RCC 7860 (cell line): ENCODE measurements at places on chromosomes 6 and 20.

DNA sequence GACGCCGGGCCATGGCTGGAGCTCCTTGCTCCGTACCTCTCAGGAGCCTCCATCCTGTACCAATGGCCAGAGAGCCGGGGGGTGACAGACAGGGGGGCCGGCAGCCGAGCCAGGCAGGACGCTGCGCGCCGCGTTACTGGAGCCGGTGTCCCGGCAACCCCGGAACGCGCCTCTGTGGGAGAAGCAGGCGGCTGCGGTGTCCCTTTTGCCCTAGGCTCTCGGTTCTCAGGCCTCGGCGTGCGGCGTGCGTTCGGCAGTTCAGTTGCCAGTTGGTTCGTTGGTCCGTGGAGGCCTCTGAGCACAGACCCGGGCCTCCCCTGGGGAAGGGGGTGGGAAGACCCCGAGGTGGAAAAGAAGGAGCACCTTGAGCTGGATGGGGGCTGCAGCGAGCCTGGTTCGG lies at the start of gene SPATS1:
Gene SPATS1 (plus strand): TSS at position 162 of the 400 bp plus-strand sequence. CDS start 446 bp downstream, outside the sequence.
- DNase-seq = no peak

DNA sequence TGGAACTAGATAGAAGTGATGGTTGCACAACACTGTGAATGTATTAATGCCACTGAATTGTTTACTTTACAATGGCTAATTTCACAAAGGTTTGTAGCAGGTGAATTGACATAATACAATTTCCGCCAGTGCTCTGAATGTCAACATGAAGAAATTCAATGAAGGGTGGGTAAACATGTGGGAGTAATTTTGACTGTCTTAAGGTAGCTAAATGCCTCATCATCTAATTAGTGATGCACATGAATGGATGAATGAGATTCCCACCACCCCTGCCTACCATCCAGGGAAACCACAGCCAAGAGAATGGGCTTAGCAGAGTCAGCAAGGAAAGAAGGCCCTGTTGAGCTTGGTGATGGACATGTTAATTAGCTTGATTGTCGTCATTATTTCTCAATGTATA lies 275.3 kb downstream of the ALDH8A1 start:
- DNase-seq = no peak

GRCh38 chr6:43702171-43702533 lies 14.6 kb upstream of the MRPS18A start:
- no peak for DNase-seq

DNA sequence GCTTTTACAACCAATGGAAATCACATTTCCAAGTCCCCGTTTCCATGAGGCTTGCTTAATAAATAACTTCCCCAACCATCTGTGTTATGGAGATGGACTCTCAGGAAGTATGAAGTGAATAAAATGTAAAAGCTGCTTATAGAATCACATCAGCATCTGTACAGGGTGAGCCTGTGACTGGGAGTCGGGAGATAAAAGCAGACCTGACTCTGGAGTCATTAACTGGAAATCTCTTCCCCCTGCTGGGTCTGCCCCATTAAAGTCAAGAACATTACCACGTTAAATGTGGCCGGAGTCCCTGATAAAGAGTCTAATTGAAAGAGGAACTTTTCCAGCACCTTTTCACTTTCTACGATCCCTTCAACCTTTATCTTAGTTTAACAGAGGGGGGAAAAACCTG lies 368.5 kb downstream of the DOK5 start:
- no peak for DNase-seq

DNA sequence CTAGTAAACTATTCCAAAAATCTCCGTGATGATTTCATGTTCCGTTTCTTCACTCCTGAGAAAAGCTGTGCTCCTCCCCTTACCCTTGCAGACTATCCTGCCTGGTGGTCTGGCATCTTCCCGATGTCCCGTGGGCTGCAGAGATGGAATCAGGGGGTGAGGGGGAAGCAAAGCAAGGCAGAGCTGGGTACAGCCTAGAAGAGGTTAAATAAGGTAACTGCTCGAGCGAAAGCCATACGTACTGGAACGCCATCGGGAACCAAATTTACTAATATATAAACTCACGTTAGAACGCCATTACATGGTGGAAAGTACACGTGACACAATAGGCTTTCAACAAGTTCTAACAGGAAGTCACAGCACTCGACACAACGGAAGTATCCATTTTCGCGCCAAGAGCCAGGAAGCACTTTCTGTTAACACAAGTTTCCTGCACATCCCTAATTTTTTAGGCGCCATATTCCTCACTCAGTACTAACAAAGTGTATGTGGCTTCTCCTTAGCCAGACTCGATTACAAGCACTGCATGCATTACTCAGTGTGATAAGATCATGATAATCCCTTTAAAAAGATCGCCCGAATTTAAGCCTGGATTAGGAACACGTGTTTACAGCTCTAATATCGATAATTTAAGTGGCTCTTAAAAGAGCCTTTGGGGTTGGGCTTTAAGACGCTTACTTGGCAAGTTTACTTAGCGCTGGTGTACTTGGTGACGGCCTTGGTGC lies 101.6 kb upstream of the PRSS16 start:
- peak; percentile 77 for DNase-seq

DNA sequence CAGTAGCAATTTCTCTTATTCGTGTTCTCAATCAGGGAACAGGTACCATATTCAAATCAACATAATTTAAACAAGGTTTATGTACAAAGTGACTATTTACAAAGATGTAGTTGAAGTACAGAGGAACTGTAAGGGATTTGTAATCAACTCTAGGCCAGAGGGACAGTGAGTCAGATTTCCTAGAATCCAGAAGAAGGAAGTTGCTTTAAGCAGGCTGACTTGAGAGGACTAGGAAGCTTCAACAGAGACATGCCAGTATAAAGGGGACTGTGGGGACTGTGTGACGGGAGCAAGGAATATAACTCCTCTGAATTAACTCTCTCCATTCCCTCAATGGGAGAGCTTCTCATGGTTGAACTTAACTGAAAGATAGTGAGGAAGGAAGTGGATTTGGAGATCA lies 427.4 kb upstream of the JAG1 start:
- DNase-seq = no peak

GRCh38 chr6:11370191-11371018 lies 137.9 kb upstream of the NEDD9 start:
- no peak for DNase-seq

DNA sequence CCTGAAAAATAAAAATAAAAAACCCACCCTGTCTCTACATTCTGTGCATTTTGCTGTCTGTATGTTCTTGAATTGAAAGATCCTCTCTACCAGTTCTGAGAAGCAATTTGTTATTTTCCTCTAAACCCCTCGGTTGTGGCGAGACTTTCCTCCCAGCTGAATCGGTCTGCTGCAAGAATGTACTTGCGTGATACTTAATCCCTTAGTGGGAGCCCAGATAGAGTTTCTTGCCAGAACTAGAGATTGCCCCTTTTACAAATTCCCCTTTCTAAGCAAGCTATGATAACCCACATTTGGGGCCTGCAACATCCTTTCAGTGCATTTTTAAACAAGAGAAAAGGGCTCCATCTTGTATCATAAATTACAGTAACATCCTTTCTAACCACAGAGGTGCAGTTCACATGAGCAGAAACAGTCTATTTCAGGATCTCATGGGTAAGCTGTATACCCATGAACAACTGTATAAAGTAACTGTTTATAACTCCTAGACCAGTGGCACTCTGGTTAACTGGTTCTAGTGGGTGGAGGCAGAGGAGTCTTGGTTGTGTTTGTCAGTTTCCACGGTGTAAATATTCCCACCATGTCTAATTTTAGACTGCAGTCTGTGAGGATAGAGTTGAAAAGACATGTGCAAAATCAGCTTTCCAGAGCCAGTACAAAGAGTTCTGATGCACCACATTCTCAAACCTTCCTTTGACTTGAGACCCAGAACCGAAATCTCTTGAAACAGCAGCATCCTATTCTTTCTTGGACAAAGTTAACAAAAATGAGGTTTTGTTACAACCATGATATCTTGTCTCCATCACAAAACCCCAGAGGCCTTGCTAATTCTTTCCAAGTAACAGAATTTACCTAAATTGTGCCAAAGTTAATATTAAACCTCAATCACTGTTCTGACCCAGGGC lies 113.1 kb upstream of the ZNF217 start:
- no peak for DNase-seq

DNA sequence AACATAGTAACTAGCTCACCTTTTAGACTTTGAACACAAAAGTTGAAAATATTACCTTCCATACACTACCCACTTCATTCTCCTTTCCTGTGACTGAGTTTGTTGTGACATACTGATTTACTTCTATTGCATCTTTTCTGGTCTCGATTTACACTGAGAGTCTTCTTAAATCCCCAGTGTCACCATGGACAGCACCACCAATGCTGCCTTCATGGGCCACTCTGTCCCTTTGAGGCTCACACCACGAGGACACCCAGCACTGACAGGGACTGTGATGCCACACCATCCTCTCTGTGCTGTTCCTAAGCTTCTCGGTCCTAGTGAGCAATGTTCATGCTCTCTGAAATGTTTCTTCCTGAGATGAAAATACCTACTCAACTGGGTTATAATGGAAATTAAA lies 337.1 kb upstream of the IRAK1BP1 start:
- no peak for DNase-seq

DNA sequence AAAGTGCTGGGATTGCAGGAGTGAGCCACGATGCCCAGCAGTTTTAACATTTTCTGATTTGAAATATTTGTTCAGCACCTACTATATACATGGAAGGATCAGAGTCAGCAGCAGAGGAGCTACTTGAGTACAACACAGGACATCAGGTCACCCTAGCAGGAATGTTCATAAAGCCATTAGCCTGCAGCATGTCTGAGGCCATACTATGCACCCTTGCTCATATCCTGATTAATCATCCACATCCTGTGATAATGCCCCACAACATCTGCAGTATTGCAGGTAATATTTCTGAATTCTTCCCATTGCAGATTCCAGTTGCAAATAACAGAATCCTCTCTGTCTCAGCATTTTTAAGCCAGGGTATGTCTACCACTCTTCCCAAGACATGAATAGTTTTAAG lies 171.0 kb upstream of the PRND start:
- DNase-seq = peak; percentile 33

DNA sequence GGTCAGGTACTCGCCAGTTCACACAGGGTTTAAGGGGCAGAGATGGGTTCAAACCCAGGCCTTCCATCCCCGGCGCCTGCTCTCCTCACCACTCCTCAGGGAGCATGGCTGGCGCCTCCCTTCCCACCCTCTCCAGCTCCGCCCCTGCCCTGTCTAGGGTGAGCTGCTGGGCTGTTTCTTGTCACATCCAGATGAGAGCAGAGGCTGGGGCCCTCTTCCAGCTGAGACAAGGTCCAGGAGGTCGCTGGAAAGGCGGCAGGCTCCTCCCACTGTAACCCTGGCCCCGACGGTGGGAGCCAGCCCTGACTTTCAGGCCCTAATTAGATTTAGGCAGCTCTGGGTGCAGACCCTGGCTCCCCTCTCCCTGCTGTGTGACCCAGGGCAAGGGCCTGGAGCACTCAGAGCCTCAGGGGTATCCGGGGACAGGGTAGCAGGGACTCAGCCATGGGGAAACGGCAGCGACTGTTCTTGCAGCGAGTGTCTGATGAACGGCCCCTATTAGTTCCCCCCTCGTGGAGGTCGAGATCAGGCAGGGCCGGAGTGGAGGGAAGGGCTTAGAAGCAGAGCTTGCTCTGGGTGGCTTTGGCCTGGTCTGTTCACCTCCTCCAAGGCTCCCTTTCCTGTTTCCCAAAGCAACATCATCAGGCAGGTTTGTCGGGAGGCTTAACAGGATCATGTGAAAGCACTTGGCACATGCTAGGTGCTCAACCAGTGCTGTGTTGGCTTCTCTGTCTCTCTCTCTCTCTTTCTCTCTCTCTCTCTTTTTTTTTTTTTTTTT lies 33.4 kb downstream of the SNAI1 start:
- no peak for DNase-seq

DNA sequence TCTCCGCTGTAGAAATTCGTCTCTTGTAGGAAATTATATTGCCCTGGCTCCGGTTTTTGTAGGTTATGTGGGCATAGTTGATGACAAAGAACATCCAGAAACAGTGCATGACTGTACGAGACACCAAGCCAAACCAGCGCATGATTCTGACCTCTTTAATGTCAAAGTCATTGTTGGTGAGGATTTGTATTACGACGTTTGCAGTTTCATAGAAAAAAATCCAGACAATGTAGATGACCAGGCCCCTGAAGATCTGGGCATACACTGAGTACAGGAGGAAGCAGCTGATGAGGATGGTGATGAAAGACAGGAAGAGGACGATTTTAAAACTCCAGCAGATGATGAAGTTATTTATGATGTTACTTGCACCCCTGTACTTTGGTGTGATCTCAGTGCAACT lies 39.1 kb upstream of the TBC1D22B start:
- no peak for DNase-seq

DNA sequence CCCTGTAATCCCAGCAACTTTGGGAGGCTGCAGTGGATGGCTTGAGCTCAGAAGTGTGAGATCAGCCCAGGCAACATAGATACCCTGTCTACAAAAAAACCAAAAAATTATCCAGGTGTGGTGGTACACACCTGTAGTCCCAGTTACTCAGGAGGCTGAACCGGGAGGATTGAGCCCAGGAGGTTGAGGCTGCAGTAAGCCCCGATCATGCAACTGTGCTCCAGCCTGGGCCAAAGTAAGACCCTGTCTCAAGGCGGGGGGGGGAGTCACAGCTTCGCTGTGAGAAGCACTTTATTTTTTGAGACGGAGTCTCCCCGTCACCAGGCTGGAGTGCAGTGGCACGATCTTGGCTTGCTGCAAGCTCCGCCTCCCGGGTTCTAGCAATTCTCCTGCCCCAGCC lies 54.2 kb downstream of the EZR start:
- no peak for DNase-seq

DNA sequence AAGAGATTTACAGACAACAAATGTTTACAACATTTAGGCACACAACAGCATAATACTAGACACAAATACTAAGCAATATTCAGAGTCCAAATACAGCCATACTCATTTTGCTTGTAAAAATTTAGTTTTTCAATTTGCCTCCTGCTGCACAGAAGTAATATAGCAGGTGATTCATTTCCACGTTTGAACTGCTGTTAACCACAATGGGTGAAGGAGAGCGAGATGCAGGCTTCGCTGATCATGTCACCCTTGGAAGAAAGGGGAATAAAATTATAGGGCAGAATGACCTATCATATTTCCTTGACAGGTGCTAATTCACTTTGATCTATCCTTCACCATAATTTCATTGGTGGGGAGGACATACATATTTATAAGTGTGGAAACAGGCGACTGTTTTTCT lies 643.8 kb upstream of the AGPAT4 start:
- DNase-seq = peak; percentile 9

DNA sequence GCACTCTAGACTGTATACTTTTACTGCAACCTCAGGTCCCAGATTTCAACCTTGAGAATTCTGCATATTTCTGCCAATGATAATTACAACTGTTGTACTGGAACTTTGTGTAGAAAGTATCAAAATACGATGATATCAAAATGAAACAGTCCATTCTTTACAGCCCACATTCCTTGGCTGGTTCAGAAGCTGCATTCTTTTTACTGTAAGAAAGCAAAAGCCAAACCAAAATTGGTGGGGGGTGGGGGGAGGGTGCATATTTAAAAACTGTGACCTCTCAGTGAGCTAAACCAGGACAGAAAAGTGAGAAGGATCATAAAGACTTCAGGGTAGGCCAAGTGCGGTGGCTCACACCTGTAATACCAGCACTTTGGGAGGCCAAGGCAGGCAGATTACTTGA lies 41.8 kb upstream of the UBR2 start:
- no peak for DNase-seq

- DNase-seq = no peak
Observed at GRCh38 chr6:161140554-161140875, 133.3 kb downstream of the AGPAT4 start.

GRCh38 chr6:110055387-110055735 lies 77.2 kb downstream of the GPR6 start:
- DNase-seq = no peak
